Posterior vena cava (tissue), 2 donors: ENCODE measurements at places on chromosomes 11 and 22. TPM values are rescaled to one million over a fixed set of nuclear protein-coding genes. Genes with fewer than 3 reads are reported as not detected.
A peak's percentile ranks its signal among the peaks of the same experiment; 100 is the strongest.

DNA sequence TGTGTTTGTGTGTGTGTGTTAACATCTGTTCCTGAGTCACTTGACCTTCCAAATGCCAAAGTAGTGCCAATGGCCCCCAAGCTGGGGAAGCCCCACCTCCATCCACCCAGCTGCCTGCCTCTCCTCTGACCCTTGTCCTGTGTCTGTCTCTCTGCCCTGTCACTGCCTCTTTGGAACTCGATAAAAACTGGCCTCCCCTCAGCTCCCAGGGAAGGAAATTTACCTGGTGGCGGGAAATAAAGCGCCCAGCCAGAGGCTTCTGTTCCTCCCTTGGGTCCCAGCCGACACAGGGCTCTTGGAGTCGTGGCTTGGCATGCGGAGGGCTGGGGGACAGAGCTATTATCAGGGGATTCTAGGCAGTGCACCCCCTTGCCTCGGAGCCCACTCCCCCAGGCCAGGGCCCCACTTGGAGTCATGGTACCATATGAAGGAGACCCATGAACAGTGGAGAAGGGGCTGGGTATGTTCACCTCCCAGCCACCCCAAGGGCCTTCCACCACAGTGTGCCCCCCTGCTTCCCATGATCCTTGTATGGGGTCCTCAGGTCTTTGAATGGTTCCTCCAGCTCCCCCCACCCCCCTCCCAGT lies 6.2 kb downstream of the KCNC1 start:
- peak; percentile 79 for DNase-seq

The C22orf31 gene
- not detected for total RNA-seq

DNA sequence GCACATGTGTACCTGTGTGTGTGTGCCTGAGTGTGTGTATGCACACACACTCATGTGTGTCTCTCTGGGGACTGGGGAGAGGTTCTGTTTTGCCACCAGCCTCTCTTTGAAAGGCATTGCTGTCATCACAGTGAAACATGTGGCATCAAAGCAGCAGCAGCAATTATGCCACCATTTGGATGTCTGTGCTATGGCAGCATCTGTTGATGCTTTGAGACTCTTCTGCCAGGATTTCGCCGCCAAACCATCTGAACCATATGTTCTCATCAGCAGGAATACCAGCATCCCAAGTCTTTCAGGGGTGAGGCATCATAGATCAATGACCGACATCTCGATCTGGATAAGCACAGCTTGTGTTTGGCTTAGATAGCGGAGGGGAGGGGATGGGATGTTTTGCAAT lies 168.6 kb downstream of the FAT3 start:
- DNase-seq = no peak

The SSRP1 gene
- total RNA-seq = 41.6 TPM

The TMEM132A gene
- total RNA-seq = 7.7 TPM

DNA sequence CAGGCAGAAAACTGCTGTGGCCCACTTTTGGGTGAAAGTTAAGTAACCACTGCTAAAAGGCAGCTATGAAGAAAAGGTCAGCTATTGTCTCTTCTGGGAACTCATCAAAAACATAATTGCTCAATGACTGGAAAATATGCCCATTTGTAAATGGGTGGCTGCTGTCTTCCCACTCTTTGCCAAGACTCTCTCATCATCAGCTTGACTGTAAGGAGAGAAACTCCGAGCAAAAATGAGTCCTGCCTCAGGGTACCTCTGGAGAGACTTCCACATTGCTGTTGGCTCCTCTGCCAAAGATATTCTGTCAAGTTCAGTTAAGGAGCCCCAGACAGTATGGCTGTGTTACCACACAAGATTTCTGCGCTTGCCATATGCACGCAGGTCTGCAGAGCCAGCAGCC lies 138.7 kb downstream of the BBOX1 start:
- DNase-seq = no peak

The MGAT3 gene
- total RNA-seq = 2.3 TPM

- DNase-seq = no peak
These were observed 324.0 kb downstream of the RAB38 start for GRCh38 chr11:87851234-87851633.

The WNT7B gene
- total RNA-seq = not detected

The JAML gene
- 3.8 TPM for total RNA-seq

- DNase-seq = no peak
These were observed 54.8 kb downstream of the CLPB start for GRCh38 chr11:72379384-72380131.

GRCh38 chr11:104655066-104655465 lies 243.2 kb downstream of the CASP12 start:
- DNase-seq = no peak

GRCh38 chr11:128300785-128301184 lies 286.6 kb downstream of the ETS1 start:
- DNase-seq = no peak

DNA sequence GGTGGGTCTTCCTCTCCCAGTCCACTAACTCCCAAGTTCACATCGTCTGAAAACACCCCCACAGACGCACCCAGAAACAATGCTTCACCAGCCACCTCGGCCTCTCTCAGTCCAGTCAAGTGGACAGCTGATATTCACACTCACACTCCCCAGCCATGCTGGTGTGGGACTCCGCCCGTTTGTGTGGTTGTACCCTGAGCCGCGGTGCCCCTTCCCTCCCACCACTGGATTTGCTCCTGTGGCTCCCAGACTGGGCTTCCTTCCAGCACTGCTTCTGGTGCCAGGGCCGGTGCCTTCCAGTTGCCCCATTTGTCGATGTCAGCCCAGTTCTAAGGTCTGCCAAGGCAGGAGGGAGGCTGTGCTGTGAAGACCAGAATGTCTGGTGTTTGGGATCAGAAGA lies 37.9 kb upstream of the PLET1 start:
- DNase-seq = no peak

DNA sequence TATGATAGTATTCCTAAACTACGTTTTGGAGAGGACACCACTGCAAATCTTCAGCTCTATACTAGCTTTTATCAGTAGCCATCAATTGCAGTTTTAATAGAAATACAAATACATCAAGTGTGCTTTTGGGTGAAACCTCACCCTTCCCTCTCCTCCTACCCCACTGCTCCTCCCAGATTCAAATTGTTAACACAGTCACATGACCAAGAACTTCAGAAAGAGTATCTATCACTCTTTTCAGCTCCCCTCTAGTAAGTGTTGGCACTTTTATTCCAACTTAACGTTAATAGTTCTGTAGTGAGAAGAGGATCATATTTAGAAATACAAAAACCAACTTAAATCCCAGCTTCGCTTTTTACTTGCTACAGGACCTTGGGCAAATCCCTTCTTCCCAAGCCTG lies 17.0 kb downstream of the RRAS2 start:
- no peak for DNase-seq

DNA sequence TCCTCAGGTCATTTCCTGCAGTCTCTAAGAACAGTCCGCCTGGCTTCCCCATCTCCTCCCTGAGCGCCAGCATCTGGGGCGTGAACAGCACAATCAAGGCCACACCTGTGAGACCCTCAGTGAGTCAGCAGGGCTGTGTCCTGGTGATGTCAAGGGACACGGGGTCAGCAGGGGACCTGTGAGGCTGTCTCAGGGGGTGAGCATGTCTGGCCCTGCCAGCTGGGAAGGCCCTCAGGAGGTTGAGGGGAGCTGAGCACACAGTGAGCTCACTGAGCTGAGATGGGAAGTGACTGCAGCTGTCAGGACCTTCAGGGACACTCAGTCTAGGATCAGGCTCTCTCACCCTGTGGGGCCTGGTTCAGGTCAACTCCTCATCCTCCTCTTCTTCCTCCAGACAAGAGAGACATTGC lies 46.6 kb upstream of the VPREB1 start:
- DNase-seq = no peak

DNA sequence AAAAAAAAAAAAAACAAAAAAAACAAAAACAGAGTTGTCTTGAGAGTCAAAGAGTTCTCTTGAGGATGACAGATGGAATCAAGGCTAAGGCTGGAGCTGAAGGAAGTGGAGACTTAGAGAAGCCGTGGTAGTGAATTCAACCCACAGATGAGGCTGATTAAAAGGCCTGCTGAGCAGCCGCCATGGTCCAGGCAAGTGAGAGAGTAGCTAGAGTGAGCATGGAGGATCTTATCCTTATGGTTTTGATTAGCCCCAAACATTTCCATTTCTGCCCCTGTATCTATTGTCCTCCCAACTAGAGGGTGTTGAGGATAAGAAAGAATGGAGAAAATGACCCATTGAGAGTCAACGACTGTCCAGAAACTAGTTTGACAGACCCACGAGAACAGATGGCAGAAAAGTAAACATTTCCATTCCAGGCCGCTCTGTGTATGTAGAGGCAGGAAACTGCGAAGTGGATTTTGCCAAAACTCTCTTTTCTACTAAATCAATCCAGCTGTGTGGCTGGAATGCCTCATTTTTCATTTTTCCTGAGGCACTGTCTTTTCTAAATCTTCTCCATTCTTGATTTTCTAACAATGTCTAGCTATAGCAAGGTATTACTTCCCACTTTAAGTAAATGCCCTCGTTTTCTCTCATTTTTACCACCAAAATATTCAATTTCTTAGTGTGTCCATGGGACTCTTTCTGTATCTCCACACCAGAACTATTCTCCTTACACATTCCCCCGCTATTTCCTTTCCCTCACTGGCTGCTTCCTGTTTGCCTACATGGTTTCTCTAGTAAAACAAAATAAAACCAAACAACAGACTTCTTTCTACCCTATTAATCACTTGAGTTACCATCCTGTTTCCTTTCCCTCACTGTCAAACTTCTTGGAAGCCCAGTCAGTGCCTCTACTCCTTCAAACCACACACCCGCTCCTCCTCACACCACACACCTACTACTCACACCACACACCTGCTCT lies 5.4 kb upstream of the MMP8 start:
- DNase-seq = no peak

GRCh38 chr11:84061726-84062125 lies 775.6 kb upstream of the CCDC90B start:
- no peak for DNase-seq

The SERHL2 gene
- 1.3 TPM for total RNA-seq

The C11orf86 gene
- total RNA-seq = not detected

DNA sequence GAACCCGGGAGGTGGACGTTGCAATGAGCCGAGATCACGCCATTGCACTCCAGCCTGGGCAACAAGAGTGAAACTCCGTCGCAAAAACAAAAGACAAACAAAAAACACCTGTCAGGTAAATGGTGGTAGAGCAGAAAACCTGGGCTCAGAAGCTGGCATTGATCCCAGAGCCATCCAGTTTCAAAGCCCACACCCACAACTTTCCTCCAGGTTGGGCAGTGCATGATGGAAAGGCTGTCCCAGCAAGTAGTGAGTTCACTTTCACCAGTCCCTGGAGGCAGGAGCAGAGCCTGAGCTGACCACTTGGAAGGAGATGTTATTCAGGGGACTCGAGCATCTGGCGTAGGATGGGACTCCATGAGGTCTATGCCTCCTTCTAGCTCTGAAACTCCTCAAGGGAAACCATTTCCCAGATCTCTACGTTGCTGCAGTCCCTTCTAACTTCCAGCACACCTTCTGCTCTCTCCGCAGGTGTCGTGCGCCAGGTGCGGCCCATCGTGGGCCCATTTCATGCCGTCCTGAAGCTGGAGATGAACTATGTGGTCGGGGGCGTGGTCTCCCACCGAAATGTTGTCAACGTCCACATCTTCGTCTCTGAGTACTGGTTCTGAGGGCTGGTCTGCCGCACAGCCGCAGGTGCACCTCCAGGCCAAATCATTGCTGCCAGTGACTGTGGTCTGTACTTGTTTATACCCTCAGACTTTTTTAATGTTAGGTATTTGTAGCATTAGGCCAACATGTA lies 71.6 kb upstream of the ATXN10 start:
- no peak for DNase-seq

- DNase-seq = no peak
These were observed 328.7 kb upstream of the B3GAT1 start for GRCh38 chr11:134740590-134741261.

DNA sequence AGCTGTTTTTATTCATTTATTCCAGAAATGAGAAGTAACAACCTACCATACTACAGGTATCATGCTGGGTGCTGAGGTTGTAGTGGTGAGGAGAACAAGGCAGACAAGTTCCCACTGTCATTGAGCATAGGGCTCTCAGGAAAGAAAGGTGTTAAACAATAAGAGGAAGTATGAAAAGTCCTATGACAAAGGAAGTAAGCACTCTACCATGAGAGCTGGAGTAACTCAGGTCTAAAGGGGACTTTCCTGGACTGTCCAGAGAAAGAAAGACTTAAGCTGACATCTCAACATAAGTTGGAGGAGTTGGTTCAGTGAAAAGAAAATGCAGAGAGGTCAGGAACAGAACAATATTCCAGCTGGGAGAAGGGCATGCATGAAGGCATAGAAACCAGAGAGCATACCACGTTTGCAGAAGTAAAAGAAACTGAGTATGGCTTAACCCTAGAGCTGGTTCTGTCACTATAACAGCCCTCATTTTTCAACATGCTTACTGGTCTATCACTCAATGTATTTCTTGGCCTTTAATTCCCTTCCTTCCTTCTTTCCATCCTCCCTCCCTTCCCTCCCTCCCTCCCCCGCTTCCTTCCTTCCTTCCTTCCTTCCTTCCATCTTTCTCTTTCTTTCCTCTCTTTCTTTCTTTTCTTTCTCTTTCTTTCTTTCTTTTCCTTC lies 137.8 kb upstream of the BDNF start:
- DNase-seq = no peak

GRCh38 chr11:128720522-128720985 lies 26.7 kb downstream of the FLI1 start:
- DNase-seq = no peak

- no peak for DNase-seq
These were observed 335.7 kb upstream of the MPPED2 start for GRCh38 chr11:30921811-30922210.

- no peak for DNase-seq
These were observed 23.5 kb upstream of the PICK1 start for GRCh38 chr22:38033522-38034277.

DNA sequence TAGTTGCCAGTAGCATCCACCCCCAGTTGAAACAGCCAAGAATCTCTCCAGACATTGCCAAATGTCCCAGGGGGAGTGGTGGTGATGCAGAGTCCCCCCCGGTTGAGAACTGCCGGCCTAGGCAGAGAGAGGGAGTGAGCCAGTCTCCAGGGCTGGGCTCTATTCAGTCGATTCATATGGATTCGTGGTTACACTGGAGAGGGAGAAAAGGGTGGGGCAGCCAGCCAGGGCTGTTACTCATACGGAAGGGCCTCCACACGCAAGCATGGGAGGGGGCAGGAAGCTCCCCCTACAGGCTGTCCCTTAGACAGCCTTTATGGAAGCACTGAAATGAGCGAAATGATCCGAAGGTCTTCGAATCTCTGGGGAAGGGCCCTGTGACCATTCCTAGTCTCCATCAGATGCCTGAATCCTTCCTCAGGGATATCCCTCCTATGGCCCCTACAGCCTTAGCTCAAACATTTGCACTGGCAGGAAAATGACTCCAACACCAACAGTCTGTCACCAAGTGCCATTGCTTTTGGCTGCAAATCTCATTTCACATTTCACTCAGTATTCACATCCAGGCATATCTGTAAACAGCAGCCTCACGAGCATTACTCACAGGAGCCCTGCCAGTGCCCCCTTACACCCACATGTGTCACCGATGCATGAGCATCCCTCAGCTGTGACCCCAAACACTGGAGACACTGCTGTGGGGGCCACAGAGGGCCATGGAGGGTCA lies 18.4 kb upstream of the TLCD5 start:
- DNase-seq = peak; percentile 87

DNA sequence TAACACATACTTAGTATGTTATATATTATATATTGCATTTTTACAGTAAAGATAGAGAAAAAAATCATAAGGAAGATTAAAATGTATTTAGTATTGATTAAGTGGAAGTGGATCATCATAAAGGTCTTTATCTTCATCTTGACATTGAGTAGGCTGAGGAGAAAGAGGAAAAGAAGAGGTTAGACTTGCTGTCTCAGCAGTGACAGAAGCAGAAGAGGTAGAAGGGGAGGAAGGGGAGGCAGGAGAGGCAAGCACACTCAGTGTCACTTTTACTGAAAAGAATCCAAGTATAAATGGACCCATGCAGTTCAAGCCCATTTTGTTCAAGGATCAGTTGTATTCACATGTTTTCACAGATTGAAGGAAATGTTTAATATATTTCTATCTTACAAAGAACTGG lies 69.7 kb downstream of the GAB2 start:
- no peak for DNase-seq
